Retinal pigment epithelial cell (primary cell): ENCODE measurements at places on chromosomes 1 and 21.

- peak; percentile 80 for DNase-seq
These were observed 19.7 kb upstream of the EPS8L3 start for GRCh38 chr1:109783436-109783835.

- DNase-seq = no peak
These were observed 70.5 kb downstream of the CD2 start for GRCh38 chr1:116824631-116825206.

DNA sequence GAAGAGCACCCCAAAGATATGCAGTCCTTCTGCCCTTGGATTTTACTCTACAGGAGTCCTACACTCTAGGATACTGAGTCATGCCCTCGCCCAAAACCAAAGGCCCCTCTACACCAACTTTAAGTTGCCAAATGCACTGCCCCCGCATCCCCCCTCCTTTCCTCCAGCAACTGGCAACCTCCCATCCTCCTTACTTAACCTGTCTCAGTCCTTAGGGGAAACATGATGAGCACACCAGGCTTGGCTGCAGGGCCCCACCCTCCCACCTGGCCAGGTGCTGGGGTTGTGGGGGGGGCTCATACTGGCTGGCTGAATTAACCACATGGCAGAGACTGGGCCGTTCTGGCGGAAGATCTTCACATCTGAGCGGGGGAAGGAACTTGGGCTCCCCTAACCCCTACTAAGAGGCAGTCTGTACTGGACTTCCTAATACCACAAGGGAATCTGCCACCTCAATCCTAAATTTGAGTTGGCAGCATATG is 1.2 kb downstream of the HDGF start:
- no peak for DNase-seq

DNA sequence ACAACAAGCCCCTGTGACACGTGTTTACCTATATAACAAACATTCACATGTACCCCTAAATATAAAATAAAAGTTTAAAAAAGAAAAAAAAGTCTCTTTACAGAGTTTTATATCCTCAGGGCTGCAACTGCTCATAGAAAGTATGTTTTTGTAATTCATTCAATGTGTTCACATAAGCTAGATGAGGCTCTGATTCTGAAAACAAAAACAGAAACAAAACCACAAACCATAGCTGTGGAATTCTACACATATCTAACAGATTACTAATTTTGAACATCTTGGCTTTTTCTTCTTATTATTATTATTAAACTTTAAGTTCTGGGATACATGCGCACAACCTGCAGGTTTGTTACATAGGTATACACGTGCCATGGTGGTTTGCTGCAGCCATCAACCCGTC is 579.6 kb upstream of the ZRANB2 start:
- DNase-seq = no peak

DNA sequence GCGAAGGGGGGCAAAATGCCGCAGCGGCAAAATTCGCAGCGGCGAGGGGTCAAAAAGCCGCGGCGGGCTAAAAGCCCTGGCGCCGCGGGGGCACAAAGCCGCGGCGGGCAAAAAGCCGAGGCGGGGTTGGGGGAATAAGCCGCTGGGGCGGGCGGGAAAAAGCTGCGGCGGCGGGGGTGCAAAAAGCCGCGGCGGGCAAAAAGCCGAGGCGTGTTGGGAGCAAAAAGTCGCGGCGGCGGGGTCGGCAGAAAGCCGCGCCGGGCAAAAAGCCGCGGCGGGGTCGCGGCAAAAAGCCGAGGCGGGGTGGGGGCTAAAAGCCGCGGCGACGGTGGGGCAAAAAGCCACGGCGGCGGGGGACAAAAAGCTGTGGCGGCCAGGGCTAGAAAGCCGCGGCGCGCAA is 3902.5 kb downstream of the SRGAP2C start:
- no peak for DNase-seq
